ENCODE measurements at places on chromosomes 4 and X.
A peak's percentile ranks its signal among the peaks of the same experiment; 100 is the strongest.

DNA sequence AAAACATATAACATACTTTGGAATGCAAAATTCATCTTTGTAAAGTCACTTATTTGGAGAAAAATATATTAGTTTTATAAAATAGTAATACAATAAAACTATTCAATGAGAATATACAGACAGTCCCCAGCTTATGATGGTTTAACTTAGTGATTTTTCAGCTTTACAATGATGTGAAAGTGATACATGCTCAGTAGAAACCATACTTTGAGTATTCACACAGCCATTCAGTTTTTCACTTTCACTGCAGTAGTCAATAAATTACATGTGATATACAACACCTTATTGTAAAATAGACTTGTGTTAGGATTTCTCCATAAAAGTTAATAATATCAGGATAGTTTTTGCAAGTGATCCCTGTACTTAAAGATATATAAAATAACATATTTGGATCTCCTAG, 436.0 kb downstream of the CENPC start:
- DNase-seq: no peak

DNA sequence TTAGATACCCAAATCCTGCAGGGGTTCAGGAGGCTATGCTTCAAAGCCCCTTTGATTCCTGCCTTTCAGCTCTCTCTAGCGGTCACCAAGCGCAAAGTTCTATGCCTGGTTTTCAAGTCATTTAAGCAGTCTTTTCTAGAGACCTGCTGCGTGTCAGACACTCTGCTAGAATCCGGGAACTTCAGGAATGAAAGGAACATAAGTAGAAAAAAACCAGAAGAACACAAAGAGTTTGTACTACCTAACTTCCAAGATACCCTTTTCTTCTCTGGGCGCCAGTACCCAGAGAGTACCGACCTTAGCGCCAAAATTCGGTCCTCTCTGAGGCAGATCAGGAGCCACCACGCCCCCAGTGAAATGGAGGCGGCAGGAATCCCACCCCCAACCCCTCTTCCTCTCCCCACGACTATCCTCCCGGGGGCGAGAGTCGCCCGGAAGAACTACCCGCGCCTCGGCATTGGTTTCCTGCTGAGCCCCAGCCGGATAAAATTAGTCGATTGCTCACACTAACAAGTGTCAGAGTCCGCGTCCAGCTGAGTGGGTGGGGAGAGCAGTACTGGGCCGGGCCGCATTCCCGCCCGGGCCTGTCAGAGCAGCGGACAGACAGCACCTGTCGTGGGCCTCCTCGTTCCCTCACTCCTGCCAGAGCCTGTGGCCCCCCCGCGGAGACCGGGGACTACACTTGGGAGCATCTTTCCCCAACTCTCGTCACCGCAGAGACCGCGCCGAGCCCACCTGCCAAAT, 78.8 kb downstream of the RLIM start:
- peak; percentile 1 for DNase-seq

DNA sequence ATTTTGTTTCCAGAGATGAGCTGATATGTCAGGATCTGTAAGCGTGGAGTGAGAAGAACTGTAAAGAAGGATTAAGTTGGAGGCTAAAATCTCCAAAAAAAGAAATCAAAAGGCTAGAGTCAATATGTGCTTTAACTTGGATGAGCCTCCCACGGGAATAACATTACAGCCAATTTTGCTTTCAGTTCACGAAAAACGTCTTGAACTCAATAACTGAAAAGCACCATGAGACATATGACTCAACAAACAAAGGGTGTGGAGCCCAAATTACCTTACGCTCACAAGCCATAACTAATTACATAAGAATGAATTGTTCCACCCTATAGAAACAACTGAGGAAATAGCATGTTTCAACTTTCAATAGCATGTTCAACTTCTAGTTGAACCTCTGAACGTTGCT, 22.3 kb downstream of the TMPRSS11D start:
- DNase-seq: no peak

DNA sequence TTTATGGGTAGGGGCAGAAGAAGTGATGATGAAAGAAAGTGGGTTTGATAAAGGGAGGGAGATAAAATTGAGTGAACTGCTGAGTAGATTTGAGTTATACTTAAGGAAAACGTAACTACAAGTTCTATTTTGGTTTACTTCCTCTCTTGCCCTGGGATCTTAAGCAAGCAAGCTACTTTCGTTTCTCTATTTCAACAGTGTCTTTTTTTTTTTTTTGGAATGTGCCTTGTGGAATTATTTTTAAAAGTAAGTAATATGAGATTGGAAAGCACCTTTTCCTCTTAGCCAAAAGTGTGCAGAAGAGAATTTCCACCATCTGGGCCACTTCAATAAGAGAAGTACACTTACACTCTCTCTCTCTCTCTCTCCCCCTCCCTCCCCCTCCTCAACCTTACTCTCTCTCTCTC, 16.0 kb upstream of the C4orf36 start:
- no peak for DNase-seq

GRCh38 chrX:13295841-13296240, 24.0 kb downstream of the ATXN3L start:
- DNase-seq: no peak

DNA sequence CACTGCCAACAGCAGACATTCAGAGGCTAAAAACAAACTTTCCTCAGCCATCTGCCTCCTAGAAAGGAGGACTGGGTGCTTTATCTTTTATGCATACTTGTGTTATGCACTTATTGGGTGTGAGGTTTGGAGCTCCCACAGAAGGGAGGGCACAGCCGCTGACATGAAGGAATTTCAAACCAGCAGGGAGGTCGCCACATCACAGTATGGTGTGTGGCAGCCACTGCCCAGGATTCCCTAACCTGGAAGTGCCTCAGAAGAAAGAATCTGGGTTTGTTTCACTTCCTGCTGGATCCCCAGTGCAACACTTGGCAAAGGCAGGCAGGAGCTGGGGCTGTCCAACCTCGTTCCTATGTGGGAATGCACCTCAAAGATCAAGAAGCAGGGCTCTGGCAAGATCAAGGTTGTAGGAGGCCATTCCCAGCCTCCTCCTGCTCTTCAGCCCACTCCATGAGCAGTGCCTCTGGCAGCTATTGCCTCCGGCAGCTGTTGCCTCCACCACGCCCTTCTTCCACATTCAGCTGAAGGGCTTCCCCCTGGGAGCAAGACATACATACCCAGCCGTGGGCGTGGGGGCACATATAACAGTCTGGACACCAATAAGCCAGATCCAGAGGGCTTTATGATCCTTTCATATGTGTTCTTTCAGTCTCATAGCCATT, 109.0 kb upstream of the MAMLD1 start:
- no peak for DNase-seq
